Renal cortical epithelial cell (primary cell): ENCODE measurements at places on chromosomes 13 and 19. TPM values are rescaled to one million over a fixed set of nuclear protein-coding genes. Genes with fewer than 3 reads are reported as not detected.

Gene ZNF544
- 53.8 and 73.3 TPM in 2 replicates for total RNA-seq

Gene TRIP10
- 42.8 and 51.1 TPM in 2 replicates for total RNA-seq

Gene TMC4
- total RNA-seq = 1.8 and 21.9 TPM in 2 replicates

Gene ANKRD24
- total RNA-seq = 1.7 TPM in 1 of 2 replicates, not detected in the other

Gene INSL3
- total RNA-seq = not detected in 2 replicates

Gene SLC1A5
- total RNA-seq = 75.0 and 92.7 TPM in 2 replicates

Gene DHX34
- 7.1 and 13.4 TPM in 2 replicates for total RNA-seq

Gene ZNF345
- total RNA-seq = 1.6 and 5.5 TPM in 2 replicates

Gene UQCRFS1
- 33.6 and 45.5 TPM in 2 replicates for total RNA-seq

Gene COQ8B
- 18.6 and 44.0 TPM in 2 replicates for total RNA-seq

Gene ZNF709
- 5.2 and 8.1 TPM in 2 replicates for total RNA-seq

Gene CD70
- 26.0 and 112 TPM in 2 replicates for total RNA-seq

Gene IFNL4
- not detected in 2 replicates for total RNA-seq

Gene SLC1A6
- not detected in 2 replicates for total RNA-seq

Gene WDR87
- not detected in 2 replicates for total RNA-seq

Gene PRSS57
- not detected in 2 replicates for total RNA-seq

Gene CEACAM21
- total RNA-seq = not detected in 2 replicates

Gene PSG7
- not detected in 2 replicates for total RNA-seq

Gene SIGLEC5
- total RNA-seq = not detected in 2 replicates

Gene CALR3
- total RNA-seq = not detected in 2 replicates

Gene JOSD2
- total RNA-seq = 13.5 and 19.8 TPM in 2 replicates

Gene TSC22D1
- total RNA-seq = 76.4 and 259 TPM in 2 replicates

Gene FCAR
- not detected in 2 replicates for total RNA-seq

Gene DLL3
- 0.05 TPM in 1 of 2 replicates, not detected in the other for total RNA-seq

Gene BEST2
- not detected in 2 replicates for total RNA-seq

Gene SLC27A5
- total RNA-seq = 3.5 and 7.6 TPM in 2 replicates

Gene RNASEH2A
- total RNA-seq = 7.7 and 19.6 TPM in 2 replicates

Gene TNFSF13B
- 1.3 and 4.7 TPM in 2 replicates for total RNA-seq

Gene SCN1B
- 0.52 and 2.7 TPM in 2 replicates for total RNA-seq

Gene ZNF460
- total RNA-seq = 88.0 and 164 TPM in 2 replicates

Gene ZNF552
- total RNA-seq = 11.8 and 17.7 TPM in 2 replicates

Gene PNMA8A
- 1.2 and 15.4 TPM in 2 replicates for total RNA-seq

Gene LGALS14
- not detected in 2 replicates for total RNA-seq

Gene HSPB6
- total RNA-seq = 0.52 and 0.65 TPM in 2 replicates

Gene GADD45GIP1
- 10.3 and 20.0 TPM in 2 replicates for total RNA-seq

Gene GPC6
- 23.8 and 38.9 TPM in 2 replicates for total RNA-seq

Gene ZNF208
- 0.69 and 1.4 TPM in 2 replicates for total RNA-seq

Gene LILRA1
- total RNA-seq = not detected in 2 replicates

Gene CASP14
- not detected in 2 replicates for total RNA-seq
